ENCODE measurements at places on chromosomes 16 and 17.
A peak's percentile ranks its signal among the peaks of the same experiment; 100 is the strongest.

DNA sequence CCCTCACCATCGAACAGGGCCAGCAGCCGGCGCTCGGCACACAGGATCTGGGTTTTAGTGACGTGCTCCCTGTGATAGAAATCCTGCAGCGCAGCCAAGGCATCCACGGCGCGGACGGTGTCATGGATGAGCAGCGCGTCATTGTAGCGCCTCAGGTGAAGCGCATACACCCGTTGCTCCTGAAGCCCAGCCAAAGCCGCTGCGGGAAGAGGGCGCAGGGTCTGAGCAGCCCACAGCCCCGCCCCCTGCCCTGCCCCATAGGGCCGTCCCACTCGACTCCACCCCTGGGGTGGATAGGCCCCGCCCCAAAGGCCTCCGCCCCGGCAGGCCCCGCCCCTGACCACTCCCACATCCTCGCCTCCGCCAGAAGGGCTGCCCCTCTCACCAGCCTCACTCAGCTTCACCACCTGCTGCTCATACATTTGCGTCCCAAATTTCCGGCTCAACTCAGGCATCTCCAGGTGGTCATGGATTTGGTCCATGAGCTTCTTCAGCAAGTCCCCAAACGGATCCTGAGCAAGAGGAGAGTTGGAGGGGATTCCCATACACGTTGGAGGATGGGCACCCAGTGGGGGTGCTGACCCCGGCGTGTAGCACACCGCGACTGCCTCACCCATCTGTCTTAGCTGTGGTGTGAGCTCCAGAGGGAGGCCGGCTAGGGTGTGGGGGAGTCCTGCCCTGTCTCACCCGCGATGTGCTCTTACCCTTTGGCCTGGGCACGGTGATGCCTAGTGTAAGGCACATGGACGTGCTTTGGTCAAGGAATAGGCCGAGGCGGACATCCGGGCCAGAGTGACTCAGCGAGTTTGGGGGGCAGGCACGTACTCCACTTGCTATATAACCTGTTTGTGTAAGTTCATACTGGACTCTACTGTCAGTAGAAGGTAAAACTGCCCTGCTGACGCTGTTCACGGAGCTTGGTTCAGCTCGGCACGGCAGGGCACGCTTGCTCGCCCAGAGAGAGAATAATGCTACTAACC is 4.6 kb downstream of the DHX58 start:
- peak; percentile 90 for DNase-seq

DNA sequence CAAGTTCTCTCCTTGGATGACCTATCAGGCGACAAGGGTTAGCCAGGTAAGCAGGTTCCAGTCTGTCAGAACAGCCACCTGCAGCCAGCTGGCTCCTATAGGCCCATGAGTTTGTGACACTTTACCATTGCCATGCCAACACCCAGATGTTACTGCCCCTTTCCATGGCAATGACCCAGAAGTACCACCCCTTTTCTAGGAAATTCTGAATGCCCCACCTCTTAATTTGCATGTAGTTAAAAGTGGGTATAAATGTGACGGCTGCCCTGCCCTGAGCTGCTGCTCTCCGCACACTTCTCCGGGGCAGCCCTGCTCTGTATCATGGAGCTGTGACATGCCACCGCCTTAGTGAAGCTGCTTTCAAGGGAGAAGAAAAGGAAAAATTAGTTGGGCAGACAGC is 10.0 kb upstream of the SECTM1 start:
- DNase-seq, result no peak

DNA sequence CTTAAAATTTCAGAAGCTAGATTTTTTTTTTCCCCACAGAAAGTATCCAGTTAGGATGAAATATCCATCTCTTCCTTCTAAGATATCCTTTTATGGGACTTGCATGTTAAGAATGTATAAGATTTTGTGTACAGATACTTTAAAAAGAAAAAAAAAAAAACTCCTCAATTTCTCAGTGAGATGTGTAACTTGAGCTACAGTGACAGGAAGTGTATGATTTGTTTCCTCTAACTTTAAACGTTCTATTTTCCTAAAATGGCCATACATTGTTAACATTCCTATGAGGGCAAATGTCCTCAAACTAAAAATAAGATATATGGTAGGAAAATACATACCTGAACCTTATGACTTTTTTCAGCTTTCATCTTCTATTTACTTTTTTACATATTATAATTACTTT is 8.9 kb downstream of the FBXO47 start:
- DNase-seq, result no peak

GRCh38 chr17:40326014-40326831 is 17.2 kb downstream of the RARA start:
- DNase-seq, result no peak

DNA sequence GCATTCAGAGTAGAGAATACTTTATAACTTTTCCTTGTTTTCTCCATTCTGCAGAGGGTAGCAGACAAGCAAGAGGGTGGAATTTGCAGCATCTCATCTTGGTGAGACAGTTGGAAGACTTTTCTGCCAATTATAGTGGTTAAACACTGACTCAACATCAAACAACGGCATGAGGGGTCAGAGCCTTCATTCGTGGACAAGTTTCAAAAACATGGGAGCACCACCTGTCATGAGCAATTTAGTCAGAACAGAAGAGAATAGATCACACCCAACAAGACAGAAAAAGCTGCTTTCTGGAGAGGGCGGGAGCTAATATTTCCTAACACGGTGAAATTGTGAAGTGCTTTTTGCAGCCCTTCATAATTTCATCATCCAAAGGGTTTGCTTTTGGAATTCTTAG is 17.9 kb upstream of the ZNF652 start:
- no peak for DNase-seq

DNA sequence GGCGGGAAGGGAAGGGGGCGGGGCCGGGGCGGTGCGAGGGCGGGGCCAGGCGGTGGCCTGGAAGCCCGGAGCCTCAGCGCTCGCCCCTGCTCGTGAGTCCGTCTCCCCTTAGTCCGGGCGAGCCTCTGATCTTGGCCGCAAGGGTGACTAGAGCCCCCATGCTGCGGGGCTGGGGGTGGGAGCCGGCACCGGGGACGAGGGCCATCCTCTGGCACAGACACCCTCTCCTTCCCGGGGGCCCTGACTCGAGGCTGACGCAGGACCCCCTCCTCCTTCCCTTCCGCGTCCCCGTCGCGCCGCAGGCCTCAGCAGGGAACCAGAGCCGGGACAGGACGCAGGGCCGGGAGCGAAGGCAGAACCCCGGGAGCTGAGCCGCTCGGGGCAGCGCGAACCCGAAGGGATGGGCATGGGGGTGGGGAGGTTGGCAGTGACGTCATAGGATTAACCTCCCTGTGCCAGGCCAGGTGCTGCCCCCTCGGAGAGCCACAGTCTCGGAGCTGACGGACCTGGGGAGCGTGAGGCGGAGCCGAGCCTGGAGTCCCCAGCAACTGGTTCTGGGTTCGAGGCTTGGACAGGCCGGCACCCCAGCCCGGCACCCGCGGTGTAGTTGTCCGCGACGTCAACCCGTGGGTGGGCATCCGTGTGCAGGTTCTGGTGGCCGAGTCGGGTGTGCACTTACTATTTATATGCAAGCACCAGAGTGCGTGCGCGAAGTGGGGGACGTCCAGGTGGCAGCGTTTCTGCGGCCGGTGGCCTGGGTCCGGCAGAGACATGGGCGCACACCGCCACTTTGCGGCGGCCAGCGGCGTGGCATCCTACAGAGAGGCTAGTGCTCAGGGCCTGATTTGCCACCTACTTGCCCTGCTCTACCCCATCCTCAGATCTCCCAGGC is 503 bp upstream of the PLCD3 start:
- DNase-seq, result peak; percentile 76

DNA sequence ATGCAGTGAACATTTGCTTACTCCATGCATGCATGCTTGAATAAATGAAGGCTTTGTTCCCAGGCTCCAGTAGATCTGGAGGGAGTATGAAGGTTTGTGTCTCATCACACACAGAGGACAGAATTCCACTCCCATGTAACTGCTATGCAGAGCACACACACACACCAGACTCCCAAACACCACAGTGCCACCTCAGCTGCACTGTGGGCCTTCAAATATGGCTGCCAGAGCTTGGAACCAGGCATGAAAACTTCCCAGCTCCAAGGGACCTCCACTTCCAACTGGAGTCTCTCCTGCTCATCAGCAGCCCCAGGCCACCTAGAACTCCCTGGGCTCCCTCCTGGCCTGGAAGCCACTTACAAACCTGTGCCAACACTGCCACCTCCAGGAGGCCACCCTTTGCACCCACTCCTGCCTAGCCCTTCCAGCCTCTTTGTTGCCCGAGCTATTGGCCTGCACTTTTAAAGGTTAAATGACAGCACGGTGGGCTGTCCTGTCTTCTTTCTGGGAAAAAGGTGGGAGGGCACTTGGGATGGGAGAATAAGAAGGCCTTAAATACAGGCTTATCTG is 151.2 kb downstream of the ZNF423 start:
- no peak for DNase-seq

GRCh38 chr17:56826611-56827414 is 6.9 kb downstream of the C17orf67 start:
- no peak for DNase-seq

DNA sequence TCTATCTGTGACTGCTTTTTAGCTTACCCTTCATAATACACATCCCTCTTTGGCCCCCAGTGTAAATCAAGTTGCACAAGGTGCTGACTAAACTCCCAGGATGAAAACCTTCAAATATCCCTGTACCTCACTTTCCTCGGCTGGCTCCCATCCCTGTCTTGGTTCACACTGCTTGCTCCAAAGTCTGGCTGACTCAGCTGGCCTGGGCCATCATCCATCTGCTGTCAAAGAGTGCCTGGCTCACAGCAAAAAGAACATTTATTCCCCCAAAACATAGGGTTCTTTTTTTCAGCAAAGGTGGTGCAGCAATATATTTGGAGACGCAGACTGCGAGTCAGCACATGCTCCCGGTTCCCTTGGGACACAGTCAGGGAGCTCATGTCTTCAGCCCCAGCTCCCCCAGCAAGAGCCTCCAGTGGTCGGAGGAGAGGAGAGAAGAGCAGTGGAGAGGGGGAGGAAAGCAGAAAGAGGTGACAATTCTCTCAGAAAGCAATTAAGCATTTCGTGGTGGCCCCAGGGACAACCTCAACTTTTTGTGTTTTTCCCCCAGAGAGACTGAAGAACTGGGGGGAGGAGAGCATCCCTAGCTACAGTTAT is 26.1 kb downstream of the GPR142 start:
- DNase-seq, result no peak

DNA sequence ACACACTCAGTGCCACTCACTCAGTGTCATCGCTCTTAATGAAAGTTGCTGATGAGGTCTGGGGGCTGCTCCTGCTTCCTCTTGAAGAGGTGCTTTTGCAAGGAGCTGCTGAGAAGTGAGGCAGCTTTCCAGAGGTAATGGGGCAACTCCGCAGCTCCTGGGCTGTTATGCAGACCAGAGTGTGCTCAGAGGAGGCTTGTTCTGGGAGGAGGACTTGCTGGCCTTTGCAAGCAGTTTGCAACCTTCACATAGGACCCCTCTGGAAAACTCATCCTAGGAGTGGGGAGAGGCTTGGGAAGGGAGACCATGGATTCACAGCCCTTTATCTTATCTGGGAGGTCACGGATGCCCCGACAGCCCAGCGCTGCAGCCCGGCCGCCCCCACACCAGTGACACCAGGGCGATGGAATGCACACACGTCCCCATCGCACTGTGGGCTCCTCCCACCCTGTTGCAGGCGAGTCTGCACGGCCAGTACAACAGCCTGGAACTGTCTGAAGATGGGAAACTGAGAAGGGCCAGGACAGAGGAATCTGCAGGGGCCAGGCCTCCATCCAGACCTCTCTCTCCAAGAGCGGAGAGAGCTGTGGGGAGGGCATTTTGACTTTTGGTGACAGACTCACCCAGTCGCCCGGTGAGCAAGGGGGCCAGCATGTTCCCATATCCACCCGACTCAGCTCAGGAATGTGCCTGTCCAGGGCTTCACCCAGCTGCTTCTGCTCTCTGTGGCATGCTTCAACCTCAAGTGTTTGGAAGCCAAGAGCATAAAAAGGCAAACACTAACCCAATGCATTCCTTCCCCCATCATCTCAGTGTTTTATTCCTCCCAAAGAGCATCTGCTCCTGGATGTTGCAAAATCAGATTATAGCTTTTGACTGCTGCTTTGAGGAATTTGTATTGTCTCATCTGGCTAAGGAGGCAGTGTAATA is 78.6 kb upstream of the ZNF469 start:
- no peak for DNase-seq

GRCh38 chr17:80294210-80294609 is 33.6 kb downstream of the RNF213 start:
- no peak for DNase-seq

GRCh38 chr17:20210180-20210579 is 201.0 kb downstream of the SPECC1 start:
- no peak for DNase-seq

DNA sequence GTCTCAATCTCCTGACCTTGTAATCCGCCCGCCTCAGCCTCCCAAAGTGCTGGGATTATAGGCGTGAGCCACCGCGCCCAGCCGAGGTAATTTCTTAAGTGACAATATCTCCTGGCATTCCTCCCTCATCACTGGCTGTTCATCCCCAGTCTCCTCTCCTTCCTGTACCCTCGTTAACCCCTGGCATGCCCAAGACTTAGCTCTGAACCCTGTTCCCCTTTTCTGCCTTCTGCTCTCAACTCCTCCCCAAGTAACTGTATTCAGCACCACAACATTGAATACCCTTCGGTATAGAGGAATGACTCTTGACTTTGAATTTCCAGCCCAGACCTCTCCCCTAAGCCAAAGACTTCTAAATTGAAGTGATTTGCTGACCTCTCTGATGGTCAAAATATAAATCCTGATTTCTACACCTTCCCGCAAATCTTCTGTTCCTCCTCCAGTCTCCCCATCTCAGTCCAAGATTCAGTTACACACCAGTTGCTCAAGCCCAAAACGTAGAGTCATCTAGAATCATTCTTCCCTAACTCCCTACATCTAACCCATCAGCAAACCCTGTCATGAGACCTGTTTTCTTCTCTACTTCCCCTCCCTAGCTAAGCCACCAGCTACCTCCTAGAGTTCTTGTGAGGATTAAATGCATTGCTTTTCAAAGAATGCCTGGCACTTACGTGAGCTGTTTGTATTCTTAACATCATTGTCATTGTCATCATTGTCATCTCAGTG is 14.8 kb downstream of the PMP22 start:
- DNase-seq, result no peak

DNA sequence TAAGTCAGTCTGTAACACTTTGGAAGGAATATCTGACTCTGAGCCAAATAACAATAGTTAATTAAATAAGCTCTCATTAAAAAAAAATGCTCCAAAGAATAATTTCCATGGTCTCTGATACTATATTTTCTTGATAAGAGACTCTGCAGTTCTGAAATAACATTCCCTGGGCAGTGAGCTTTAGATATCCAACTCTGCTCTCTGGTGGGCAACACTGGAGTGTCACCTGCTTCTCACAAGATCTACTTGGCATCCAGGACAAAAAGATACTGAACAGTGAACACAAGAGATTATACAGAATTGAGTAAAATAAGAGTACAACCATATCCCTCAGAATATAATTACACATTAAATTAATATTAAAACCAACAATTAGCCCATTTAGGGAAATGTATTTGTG is 13.7 kb downstream of the BLMH start:
- DNase-seq, result no peak

DNA sequence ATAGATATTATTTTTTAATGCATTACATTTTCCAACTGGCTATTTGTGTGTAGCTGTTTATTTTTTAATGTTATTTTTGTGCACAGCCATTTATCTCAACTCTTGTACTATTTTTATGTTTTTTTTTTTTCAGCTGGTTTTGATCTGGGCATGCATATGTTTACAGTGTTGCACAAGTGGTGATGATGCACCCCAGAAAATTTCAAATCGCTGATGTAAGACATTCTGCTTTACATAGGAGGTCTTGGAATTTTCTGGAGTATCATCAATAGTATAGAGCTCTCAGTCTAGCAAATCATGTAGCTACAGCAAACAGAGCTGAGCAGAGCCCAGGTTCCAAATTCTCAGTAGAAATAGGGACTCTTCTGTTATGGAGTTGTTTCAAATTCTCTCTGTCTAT is 30.2 kb downstream of the CACNG5 start:
- DNase-seq, result no peak

All from stimulated activated CD4-positive, alpha-beta T cell treated with anti-CD3 and anti-CD28 coated beads, Interleukin-12 subunit alpha, Interleukin-12 subunit beta, amount 100 ng/mL, for 4 hours (primary cell).